Placental epithelial cell (primary cell): ENCODE measurements at places on chromosomes 7 and 10. TPM values are rescaled to one million over a fixed set of nuclear protein-coding genes. Genes with fewer than 3 reads are reported as not detected.

The PRTFDC1 gene
- 14.7 and 15.7 TPM in 2 replicates for total RNA-seq

The SLF2 gene
- total RNA-seq = 21.0 and 23.9 TPM in 2 replicates

The FAM237B gene
- not detected in 2 replicates for total RNA-seq

The NEUROD6 gene
- total RNA-seq = not detected in 2 replicates

The HTR5A gene
- not detected in 2 replicates for total RNA-seq

The NRP1 gene
- total RNA-seq = 1.6 and 2.4 TPM in 2 replicates

The SFRP4 gene
- 0.79 TPM in 1 of 2 replicates, not detected in the other for total RNA-seq

The CYP26C1 gene
- total RNA-seq = not detected in 2 replicates

The NEUROG3 gene
- total RNA-seq = not detected in 2 replicates

The TRRAP gene
- 18.1 and 19.8 TPM in 2 replicates for total RNA-seq

The ENKUR gene
- total RNA-seq = 0.39 and 1.1 TPM in 2 replicates

The AKR1C3 gene
- total RNA-seq = 0.39 TPM in 1 of 2 replicates, not detected in the other

The NKX1-2 gene
- not detected in 2 replicates for total RNA-seq

The FAM241B gene
- total RNA-seq = 0.87 TPM in 1 of 2 replicates, not detected in the other

The VPS50 gene
- 21.6 and 25.4 TPM in 2 replicates for total RNA-seq

The TMEM176A gene
- not detected in 2 replicates for total RNA-seq

The TCTN3 gene
- total RNA-seq = 32.6 and 51.1 TPM in 2 replicates

The ANKRD61 gene
- not detected in 2 replicates for total RNA-seq

The GPR146 gene
- 0.33 and 1.2 TPM in 2 replicates for total RNA-seq

The PTF1A gene
- total RNA-seq = 0.79 TPM in 1 of 2 replicates, not detected in the other

The NEURL1 gene
- 5.5 and 10.0 TPM in 2 replicates for total RNA-seq

The TNS3 gene
- total RNA-seq = 87.6 and 124 TPM in 2 replicates

The HOXA10 gene
- total RNA-seq = 0.39 TPM in 1 of 2 replicates, not detected in the other

The TMEM60 gene
- total RNA-seq = 11.4 and 11.8 TPM in 2 replicates

The NRAP gene
- total RNA-seq = not detected in 2 replicates

The OPN1SW gene
- not detected in 2 replicates for total RNA-seq

The TEX47 gene
- total RNA-seq = not detected in 2 replicates

The SFXN4 gene
- total RNA-seq = 6.8 and 7.9 TPM in 2 replicates
